ENCODE measurements at places on chromosomes 3 and 15. TPM values are rescaled to one million over a fixed set of nuclear protein-coding genes. Genes with fewer than 3 reads are reported as not detected.

Gene MYRIP
- not detected for polyA plus RNA-seq

Gene KLF15
- polyA plus RNA-seq = not detected

Gene HTR3E
- not detected for polyA plus RNA-seq

Gene FBXO40
- polyA plus RNA-seq = 0.17 TPM

Gene GPD1L
- polyA plus RNA-seq = 7.0 TPM

Gene MYH15
- not detected for polyA plus RNA-seq

Gene FEZF2
- polyA plus RNA-seq = not detected

Gene UROC1
- not detected for polyA plus RNA-seq

Gene RTP2
- not detected for polyA plus RNA-seq

Gene PLA2G4D
- not detected for polyA plus RNA-seq

Gene HYAL1
- polyA plus RNA-seq = 0.15 TPM

Gene CD200
- polyA plus RNA-seq = 178 TPM

Gene SHC4
- not detected for polyA plus RNA-seq

Gene FAM107A
- polyA plus RNA-seq = not detected

Gene ASB14
- 2.7 TPM for polyA plus RNA-seq

Gene GJD2
- polyA plus RNA-seq = not detected

Gene FANCI
- polyA plus RNA-seq = 6.1 TPM

Gene PCNP
- polyA plus RNA-seq = 160 TPM

Gene GOLGA8T
- polyA plus RNA-seq = not detected

Gene INKA1
- polyA plus RNA-seq = 17.0 TPM

Gene RBPMS2
- polyA plus RNA-seq = 0.64 TPM

Gene SH2D7
- polyA plus RNA-seq = not detected

Gene NUDT16
- polyA plus RNA-seq = 6.2 TPM

Gene ISL2
- not detected for polyA plus RNA-seq

Gene MYO5C
- 0.32 TPM for polyA plus RNA-seq

Gene NAALADL2
- polyA plus RNA-seq = not detected

Gene ETV5
- 1.0 TPM for polyA plus RNA-seq

Gene BFSP2
- not detected for polyA plus RNA-seq

Gene NANOGP8
- polyA plus RNA-seq = not detected

Gene MME
- 6.4 TPM for polyA plus RNA-seq

Gene ACP3
- polyA plus RNA-seq = not detected

Gene TNFAIP8L3
- polyA plus RNA-seq = not detected

Gene ZBTB47
- not detected for polyA plus RNA-seq

Gene GOLGA8H
- polyA plus RNA-seq = not detected

Gene CACNA2D3
- not detected for polyA plus RNA-seq

Gene JMJD7
- 13.6 TPM for polyA plus RNA-seq

Gene P2RY13
- 0.41 TPM for polyA plus RNA-seq

Gene STARD5
- polyA plus RNA-seq = 5.1 TPM

Gene GPR62
- polyA plus RNA-seq = not detected

Gene EBLN2
- 0.90 TPM for polyA plus RNA-seq

Gene CPA3
- not detected for polyA plus RNA-seq

Gene FGD5
- polyA plus RNA-seq = not detected

Gene ARHGEF3
- polyA plus RNA-seq = 38.8 TPM

Gene MOBP
- not detected for polyA plus RNA-seq

Gene PCLAF
- not detected for polyA plus RNA-seq

Gene SNTN
- polyA plus RNA-seq = not detected

Gene CMTM8
- polyA plus RNA-seq = 1.3 TPM

Gene MCF2L2
- not detected for polyA plus RNA-seq

Gene UPK1B
- not detected for polyA plus RNA-seq

Gene GOLGA8O
- not detected for polyA plus RNA-seq

Gene ACTRT3
- polyA plus RNA-seq = 0.45 TPM

Gene TLNRD1
- 3.0 TPM for polyA plus RNA-seq

Gene ISLR2
- polyA plus RNA-seq = not detected

Gene SEMA3G
- not detected for polyA plus RNA-seq

Gene CASR
- not detected for polyA plus RNA-seq

Gene IL17RC
- polyA plus RNA-seq = 7.2 TPM

Gene CCR1
- polyA plus RNA-seq = 0.38 TPM

Data from naive B cell (primary cell).